ENCODE measurements at places on chromosomes 6 and 20. TPM values are rescaled to one million over a fixed set of nuclear protein-coding genes. Genes with fewer than 3 reads are reported as not detected.

Gene RAET1L
- total RNA-seq = not detected

Gene TFAP2C
- 1.8 TPM for total RNA-seq

Gene LY6G6F
- not detected for total RNA-seq

Gene DNAH8
- total RNA-seq = not detected

Gene HLA-A
- 455 TPM for total RNA-seq

Gene ECT2L
- not detected for total RNA-seq

Gene LSM2
- 24.6 TPM for total RNA-seq

Gene WASF1
- 4.7 TPM for total RNA-seq

Gene SIRPB2
- not detected for total RNA-seq

Gene CALHM4
- total RNA-seq = not detected

Gene PIM1
- total RNA-seq = 25.2 TPM

Gene GHRH
- total RNA-seq = not detected

Gene MEI4
- total RNA-seq = not detected

Gene SLC16A10
- total RNA-seq = not detected

Gene DEF6
- total RNA-seq = 0.70 TPM

Gene SLC32A1
- total RNA-seq = not detected

Gene AGPAT4
- 4.0 TPM for total RNA-seq

Gene MUC21
- total RNA-seq = not detected

Gene C20orf204
- total RNA-seq = 0.23 TPM

Gene CST4
- total RNA-seq = not detected

Gene DEK
- total RNA-seq = 56.8 TPM

Gene BPIFB2
- total RNA-seq = not detected

Gene KIF13A
- total RNA-seq = 42.8 TPM

Gene HSPA12B
- total RNA-seq = not detected

Gene CLPSL1
- total RNA-seq = not detected

Gene PGBD1
- total RNA-seq = 1.9 TPM

Gene GPLD1
- total RNA-seq = 0.53 TPM

Gene PXDC1
- 103 TPM for total RNA-seq

Gene TAF11
- 18.9 TPM for total RNA-seq

Gene HLA-DPA1
- total RNA-seq = 9.7 TPM

Gene LST1
- total RNA-seq = not detected

Gene RIPOR3
- 1.1 TPM for total RNA-seq

Gene SOX18
- total RNA-seq = 0.08 TPM
